NCI-H774 (cell line): ENCODE measurements at places on chromosomes 12 and 14.
A peak's percentile ranks its signal among the peaks of the same experiment; 100 is the strongest.

DNA sequence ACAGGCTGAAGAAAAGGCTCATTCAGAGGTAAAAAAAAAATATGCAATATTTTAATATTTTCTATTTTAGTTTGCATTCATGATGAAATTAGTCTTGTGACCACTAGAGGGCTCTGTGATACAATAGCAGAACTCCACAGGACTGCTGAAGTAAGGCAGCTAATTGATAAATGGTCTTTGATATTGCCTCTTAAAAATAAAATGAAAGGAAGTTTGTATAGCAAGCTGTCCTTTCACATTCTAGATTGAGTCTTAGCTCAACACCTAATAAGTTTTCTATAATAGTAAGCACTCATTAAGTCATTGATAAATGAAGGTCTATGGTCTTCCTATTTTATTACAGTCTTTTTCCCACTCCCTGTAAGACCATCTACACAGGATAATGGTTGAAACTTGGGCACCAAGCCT is 315.7 kb downstream of the NAV3 start:
- peak; percentile 65 for DNase-seq

DNA sequence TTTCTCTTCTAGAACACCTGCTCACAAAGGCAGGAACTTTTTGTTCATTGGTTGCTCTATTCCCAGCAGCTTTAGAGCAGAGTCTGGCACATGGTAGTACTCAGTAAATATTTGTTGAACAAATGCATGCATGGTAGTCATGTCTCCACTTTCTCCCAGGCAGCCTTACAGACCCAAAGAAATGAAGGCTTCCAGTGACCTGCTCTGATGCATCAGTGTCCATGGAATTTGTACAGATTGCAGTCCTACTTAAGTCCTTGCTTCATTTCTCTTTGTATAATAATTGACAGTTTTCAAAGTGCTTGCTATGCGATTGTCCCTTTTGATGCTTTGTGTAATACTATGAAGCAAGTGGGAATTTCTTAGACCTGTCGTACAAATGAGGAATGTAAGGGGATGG is 119.6 kb downstream of the DERA start:
- peak; percentile 43 for DNase-seq

- DNase-seq: no peak
Measured at GRCh38 chr14:101721111-101721510, 40.4 kb upstream of the PPP2R5C start.

- no peak for DNase-seq
Measured at GRCh38 chr12:48866052-48866711, 512 bp upstream of the RND1 start.

DNA sequence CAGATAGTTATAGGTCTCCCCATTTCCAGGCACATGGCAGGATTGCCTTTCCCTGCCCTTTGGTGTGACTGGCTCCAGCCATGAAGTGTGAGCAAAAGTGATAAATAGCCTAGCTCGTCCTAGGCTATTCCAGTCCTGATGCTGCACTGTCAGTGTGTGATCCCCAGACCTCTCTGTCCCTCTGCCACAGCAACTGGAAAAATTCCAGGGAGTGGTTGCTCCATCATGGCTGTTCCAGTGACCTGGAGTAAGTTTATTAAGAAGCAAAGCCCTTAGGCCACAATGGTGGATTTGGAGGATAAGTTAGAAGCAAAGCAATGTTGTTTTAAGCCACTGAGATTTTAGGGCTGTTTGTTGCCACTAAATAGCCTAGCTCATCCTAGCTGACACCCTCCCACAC is 9.8 kb upstream of the KRT83 start:
- DNase-seq: no peak

DNA sequence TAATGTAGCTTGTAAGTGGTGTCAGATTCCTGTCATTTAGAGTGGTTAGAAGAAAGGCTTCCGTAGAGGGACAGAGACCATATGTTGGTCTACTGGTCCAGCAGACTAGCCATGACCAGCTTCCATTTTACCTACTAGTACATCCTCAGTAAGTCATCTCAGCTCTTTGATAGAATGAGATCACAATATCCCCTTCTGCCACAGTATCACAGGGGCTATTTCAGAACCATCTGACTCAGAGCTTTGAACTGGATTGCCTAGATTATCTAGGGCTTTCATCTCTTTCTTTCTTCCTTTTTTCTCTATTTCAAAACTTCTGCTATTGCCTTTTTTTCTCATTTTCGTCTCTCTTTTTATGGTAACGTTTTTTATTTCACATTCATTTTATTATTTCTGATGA is 4.7 kb downstream of the ZDHHC17 start:
- DNase-seq: no peak

DNA sequence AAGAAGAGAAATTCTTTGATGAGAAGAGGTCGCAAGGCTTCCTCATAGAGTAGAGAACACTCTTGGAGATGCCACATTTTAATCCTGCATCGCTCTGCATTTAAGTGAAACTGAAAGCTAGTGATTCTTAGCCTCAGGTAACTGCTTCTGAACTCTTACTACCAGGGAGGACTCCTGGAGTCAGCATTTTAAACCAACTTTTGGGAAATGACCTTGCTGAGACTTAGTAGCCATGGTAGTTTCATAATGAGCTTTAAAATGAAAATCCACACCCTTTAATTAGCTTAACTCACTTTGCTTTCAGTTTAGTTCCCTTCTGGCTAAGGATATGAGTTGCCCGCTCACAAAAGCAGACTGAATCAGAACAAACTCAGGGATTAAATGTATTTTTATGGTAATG is 80.3 kb downstream of the SYNE2 start:
- DNase-seq: no peak
